ENCODE measurements at places on chromosomes 7 and 10.

DNA sequence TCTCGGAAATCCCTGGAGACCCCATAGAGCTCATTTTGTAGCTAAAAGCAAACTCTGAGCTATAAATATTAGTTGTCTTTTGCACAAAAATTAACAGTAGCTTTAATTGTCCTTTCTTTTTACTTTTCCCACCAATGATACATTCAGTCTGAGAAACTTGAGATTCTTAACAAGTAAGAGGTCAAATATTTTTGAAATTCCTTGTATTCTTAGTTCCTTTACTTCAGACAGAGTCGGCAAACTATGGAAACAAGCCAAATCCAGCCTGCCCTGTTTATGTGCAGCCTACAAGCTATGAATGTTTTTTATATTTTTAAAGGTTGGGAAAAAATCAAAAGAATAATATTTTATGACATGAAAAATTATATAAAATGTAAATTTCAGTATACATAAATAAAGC, 146.6 kb downstream of the CTNNA3 start:
- no peak for DNase-seq

DNA sequence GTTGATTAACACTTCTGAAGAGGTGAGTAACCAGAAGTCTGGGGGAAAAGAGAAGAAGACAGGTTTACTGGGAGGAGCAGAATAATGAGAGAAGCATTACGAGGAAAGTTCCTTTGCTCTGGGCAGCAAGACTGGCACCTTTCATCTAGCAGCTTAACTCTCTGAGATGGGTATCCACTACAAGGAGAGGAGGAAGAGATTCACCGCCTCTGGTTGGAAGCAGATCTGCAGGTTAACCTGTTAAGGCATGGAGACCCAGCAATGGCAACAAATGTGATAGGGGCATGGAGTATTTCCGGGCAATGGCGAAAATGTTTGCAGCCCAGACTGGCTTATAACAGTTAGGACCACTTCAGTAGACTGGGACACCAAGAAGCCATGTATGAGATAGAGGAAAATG, 162.2 kb downstream of the TFEC start:
- DNase-seq, result no peak

DNA sequence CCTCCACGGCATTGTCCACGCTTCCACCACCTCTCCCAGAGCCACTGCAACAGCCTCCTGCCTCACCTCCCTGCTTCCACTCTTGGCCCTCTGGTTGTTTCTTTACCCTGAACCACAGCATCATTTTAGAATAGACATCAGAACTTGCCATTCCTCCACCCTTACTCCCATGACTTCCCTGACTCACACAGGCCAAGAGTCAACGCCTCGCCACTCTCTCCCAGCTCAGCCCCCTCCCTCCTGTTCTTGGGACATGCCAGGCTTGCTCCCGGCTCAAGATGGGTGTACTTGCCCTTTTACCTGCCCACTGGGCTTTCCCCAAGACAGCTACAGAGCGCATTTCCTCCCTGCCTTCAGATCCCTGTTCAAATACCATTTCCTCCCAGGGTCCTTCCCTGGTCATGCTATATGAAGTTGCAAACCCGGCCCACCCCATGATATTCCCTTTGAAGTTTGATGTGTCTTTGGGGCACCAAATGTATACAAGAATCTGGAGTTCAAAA, 429.1 kb downstream of the RPS24 start:
- DNase-seq, result no peak

GRCh38 chr7:27693794-27694193, 31.1 kb upstream of the HIBADH start:
- DNase-seq, result no peak

DNA sequence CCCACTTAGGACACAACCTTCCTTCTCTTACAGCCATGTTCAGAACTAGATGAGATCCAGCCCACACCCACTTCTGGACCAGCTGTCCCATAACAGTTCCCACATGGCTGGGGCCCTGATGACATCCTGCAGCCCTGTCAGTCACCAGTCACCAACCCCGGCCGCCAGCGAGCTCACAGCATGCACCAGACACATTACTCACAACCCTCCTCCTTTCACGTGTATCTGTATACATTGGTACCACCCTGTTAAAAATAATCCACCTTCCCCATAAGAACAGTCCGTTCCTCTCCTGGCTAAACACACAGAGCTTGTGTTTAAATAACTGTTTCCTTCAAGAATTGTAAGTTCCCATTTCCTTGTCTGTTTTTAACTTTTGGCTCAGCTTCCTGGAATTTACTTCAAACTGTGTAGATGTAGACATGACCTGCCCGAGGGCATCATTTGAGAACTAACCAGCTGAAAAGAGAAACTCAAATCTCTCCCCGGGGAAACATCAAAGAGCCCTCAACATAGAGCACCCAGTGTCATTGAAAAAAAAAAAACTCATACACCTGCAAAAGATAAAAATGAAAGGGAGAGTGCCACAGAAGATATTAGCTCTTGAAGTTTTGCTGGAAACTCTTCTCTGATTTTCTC, 26.0 kb upstream of the PRLHR start:
- peak; percentile 11 for DNase-seq

DNA sequence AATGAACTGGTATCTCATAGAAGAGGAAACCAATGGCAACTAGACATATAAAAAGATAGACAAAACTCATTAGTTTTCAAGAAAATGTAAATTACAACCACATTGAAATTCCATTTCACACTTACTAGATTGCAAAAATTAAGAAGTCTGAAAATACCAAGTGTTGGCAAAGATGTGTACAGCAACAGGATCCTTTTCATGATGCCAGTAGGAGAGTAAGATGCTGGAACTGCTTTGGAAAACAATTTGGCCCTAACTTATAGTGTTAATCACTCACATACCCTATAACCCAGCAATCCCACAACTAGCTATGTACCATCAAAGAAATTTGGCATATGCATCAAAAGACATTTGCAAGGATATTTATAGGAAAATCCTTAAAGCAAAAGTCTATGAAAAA, 15.5 kb downstream of the REEP3 start:
- no peak for DNase-seq

DNA sequence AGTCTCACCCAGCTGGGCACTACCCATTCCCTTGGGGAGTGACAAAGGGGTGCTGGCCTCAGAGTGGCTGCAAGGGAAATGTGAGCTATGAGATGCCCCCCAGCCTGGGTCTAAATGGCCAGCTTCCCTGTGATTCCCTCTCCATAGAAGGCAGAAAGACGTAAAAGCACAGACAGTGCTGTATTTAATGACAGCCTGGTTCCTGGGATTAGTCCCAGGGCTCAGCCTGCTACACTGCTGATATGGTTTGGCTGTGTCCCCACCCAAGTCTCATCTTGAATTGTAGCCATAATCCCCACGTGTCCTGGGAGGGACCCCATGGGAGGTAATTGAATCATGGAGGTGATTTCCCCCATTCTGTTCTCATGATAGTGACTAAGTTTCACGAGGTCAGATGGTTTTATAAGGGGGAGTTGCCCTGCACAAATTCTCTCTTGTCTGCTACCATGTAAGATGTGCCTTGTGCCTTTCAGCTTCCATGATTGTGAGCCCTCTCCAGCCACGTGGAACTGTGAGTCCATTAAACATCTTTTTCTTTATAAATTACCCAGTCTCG, 23.9 kb upstream of the CALN1 start:
- no peak for DNase-seq

GRCh38 chr10:13457958-13458686, 70.7 kb downstream of the BEND7 start:
- no peak for DNase-seq

- DNase-seq, result no peak
Observed at GRCh38 chr10:103459615-103460014, 915 bp upstream of the CALHM1 start.

DNA sequence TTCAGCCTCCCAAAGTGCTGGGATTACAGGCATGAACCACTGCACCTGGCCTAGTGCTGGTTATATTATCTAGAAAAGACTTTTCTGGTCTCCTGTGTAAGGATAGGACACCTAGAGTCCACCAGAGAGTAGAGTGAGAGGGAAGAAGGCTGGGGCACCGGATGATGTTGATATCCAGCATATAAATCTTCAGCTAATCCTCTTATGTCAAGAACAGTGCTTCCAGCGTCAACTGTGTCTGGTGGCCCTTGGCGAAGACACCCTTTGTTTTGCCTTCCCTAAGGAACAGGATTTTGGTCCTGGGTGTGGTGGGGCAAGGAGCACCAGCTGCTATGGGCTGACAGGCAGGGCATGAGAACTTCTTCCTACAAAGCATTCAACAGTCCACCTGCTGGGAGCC, 16.3 kb upstream of the INMT start:
- no peak for DNase-seq

DNA sequence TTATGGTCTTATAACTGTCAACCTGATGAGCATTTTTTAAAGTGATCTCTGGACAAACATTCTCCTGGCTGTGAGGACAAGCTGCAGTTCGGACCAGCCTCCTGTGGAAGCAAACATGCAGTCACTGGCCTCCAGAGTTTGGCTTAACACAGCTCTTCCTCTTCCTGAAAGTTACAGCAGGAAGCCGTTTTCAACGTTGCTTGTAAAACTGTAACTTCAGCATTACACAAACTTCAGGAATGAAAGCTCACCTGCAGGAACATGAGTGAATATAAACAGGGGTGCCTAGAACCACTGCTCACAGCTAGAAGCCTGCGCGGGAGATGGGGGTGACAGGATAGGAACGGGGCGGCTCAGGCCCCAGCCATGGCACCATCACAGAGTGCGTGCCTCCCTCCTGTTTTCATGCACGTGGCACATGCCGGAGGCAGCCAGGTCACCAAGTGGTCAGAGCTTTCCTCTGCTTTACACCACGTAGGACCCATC, 292.9 kb upstream of the PITRM1 start:
- no peak for DNase-seq

GRCh38 chr7:16989811-16990413, 108.1 kb upstream of the AGR3 start:
- DNase-seq, result no peak

Measured in stimulated activated CD4-positive, alpha-beta T cell treated with anti-CD3 and anti-CD28 coated beads, Interleukin-1b, Interleukin-23, amount 100 ng/mL, for 4 hours (primary cell).